ENCODE measurements at places on chromosomes 6 and 20. TPM values are rescaled to one million over a fixed set of nuclear protein-coding genes. Genes with fewer than 3 reads are reported as not detected.

Gene HLA-DRB5
- total RNA-seq = 0.26 TPM

Gene PKIB
- total RNA-seq = 0.78 TPM

Gene ZSWIM3
- total RNA-seq = 5.7 TPM

Gene NPBWR2
- not detected for total RNA-seq

Gene PTCRA
- not detected for total RNA-seq

Gene PPP1R14C
- total RNA-seq = not detected

Gene MRPL14
- total RNA-seq = 51.6 TPM

Gene GCM1
- 0.11 TPM for total RNA-seq

Gene GRM4
- total RNA-seq = 0.44 TPM

Gene LRRC73
- total RNA-seq = 0.37 TPM

Gene CST3
- total RNA-seq = 5.9 TPM

Gene TMEM217
- 1.4 TPM for total RNA-seq

Gene DNAH8
- total RNA-seq = 0.11 TPM

Gene BHLHE23
- not detected for total RNA-seq

Gene CST2
- not detected for total RNA-seq

Gene SDC4
- 7.1 TPM for total RNA-seq

Gene MTFR2
- total RNA-seq = 15.0 TPM

Gene C6orf52
- total RNA-seq = 3.0 TPM

DNA sequence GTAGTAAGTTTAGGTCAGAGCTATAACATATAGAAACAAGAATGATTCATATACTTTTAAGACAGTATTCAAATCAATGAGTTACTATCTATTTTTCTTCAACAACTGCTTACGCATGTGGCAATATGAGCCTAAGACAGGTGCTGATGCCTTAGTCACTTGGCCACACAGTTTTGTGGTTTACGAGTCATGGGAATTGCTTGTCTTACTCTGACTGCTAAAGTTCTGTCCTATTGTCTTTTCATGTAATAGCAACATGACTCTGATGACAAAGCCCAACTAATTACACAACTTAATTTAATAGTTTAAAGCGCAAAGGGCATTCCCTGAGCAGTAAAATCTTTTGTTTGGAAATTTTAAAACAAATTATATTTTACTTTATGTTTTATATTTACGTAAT is 159.3 kb upstream of the CENPW start:
- no peaks in the 10 kb centered on the region for H3K36me3 ChIP-seq
- no peaks in the 10 kb centered on the region for H3K4me1 ChIP-seq
- no peak for DNase-seq
- no peak overlapping the region for H3K27ac ChIP-seq
- H3K27me3 ChIP-seq = no peaks in the 10 kb centered on the region

GRCh38 chr20:53631909-53632662 is 38.4 kb upstream of the ZNF217 start:
- no peaks in the 10 kb centered on the region for H3K27me3 ChIP-seq
- peak overlapping the region; percentile 28 for H3K27ac ChIP-seq
- no peak overlapping the region for H3K4me3 ChIP-seq
- H3K4me1 ChIP-seq = peaks cover 32% of the 10 kb centered on the region
- H3K36me3 ChIP-seq = peaks cover 4% of the 10 kb centered on the region
- no peak for DNase-seq

- H3K4me1 ChIP-seq = peaks cover 16% of the 10 kb centered on the region
- H3K36me3 ChIP-seq = peaks cover 2% of the 10 kb centered on the region
- no peak overlapping the region for H3K27ac ChIP-seq
- DNase-seq = no peak
Observed at GRCh38 chr20:53399083-53399482, 194.6 kb downstream of the ZNF217 start.

- no peaks in the 10 kb centered on the region for H3K4me1 ChIP-seq
- DNase-seq = peak; percentile 24
- H3K27ac ChIP-seq = no peak overlapping the region
- H3K27me3 ChIP-seq = peaks cover 5% of the 10 kb centered on the region
- H3K36me3 ChIP-seq = no peaks in the 10 kb centered on the region
Observed at GRCh38 chr20:64133951-64134407, 26.6 kb upstream of the NPBWR2 start.

- H3K4me1 ChIP-seq = no peaks in the 10 kb centered on the region
- no peak overlapping the region for H3K4me3 ChIP-seq
- no peak overlapping the region for H3K27ac ChIP-seq
- H3K36me3 ChIP-seq = no peaks in the 10 kb centered on the region
Observed at GRCh38 chr6:17130786-17131185, 28.9 kb downstream of the STMND1 start.

- H3K4me3 ChIP-seq = no peak overlapping the region
- no peak overlapping the region for H3K27ac ChIP-seq
- H3K36me3 ChIP-seq = no peaks in the 10 kb centered on the region
- no peak for DNase-seq
- no peaks in the 10 kb centered on the region for H3K27me3 ChIP-seq
- peaks cover 2% of the 10 kb centered on the region for H3K4me1 ChIP-seq
Observed at GRCh38 chr6:35087361-35088280, 53.5 kb downstream of the TCP11 start.

- peaks cover 2% of the 10 kb centered on the region for H3K27me3 ChIP-seq
- H3K4me3 ChIP-seq = no peak overlapping the region
- DNase-seq = no peak
- H3K27ac ChIP-seq = no peak overlapping the region
- no peaks in the 10 kb centered on the region for H3K36me3 ChIP-seq
Observed at GRCh38 chr6:134546962-134547645, 229.2 kb upstream of the SGK1 start.

DNA sequence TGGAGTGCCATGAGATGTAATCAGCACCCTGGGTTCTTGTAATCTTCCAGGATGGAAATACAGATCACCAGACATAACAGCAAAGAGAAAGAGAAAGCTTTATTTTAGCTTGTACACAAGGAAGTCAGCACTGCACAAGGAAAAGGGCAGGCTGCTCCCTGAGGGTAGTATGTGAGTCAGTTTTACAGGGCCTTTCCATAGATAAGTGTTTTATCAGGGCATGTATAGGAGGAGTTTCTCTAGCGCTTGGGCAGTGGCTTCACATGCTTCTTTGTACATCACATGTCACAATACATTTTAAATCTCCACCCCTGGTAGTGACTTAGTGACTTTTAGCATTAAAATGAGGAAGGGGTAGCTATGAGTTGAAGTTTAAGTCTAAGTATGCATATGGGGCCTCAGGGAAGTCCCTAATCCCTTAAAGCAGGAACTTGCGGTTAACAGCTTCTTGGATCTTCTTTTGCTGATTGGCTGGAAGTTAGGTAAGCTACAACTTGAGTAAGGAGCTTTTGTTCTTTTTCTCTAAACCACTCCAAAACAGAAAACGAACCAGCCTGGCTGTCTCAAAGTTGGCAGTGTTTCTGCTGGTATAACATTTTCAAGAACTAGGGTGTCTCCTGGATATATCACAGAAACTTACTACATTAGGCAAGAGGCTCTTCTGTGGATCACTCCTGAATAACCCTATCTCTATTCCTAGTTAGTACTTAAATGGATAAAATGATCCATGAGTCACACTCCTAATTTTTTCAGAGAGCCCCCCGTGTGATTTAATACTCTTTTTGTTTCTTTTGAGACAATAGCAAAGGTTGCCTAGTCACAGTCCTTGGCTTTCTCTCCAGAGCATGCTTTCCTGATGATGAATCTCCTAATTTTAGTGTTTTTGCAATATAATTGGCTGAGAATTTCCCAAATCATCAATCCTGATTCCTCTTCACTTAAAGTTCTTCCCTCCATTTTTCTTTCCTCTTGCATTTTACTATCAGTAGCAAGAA is 60.2 kb downstream of the MRAP2 start:
- H3K27me3 ChIP-seq = peaks cover 3% of the 10 kb centered on the region
- H3K4me3 ChIP-seq = no peak overlapping the region
- no peak for DNase-seq

DNA sequence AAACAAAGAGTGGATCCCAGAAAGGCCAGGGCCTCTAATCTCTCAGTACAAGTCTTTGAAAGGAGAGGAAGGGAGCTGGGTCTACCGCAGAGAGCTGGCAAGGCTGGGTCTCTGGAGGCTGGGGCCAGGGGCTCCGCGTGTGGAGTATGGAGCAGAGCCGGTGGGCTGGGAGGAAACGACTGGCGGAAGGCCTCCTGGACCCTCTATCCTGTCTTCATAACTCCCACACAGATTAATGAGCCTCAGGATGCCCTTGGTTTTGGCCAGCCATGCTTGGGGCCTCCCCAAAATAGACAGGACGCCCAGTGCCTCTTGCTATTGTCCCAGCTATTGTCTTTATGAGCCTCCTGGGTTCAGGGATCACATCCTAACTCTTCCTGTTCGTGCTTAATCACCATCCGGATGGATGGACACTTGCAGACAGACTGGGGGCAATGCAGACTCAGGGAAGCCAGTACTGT is 306.4 kb downstream of the DHX35 start:
- no peak overlapping the region for H3K4me3 ChIP-seq
- no peak for DNase-seq
- no peaks in the 10 kb centered on the region for H3K4me1 ChIP-seq
- peaks cover under 1% of the 10 kb centered on the region for H3K27me3 ChIP-seq
- no peak overlapping the region for H3K27ac ChIP-seq
- H3K36me3 ChIP-seq = no peaks in the 10 kb centered on the region

GRCh38 chr6:106976270-106976669 is 1.7 kb upstream of the CD24 start:
- no peak overlapping the region for H3K4me3 ChIP-seq
- H3K36me3 ChIP-seq = no peaks in the 10 kb centered on the region
- peaks cover 69% of the 10 kb centered on the region for H3K27me3 ChIP-seq
- H3K27ac ChIP-seq = no peak overlapping the region
- no peak for DNase-seq

- no peak overlapping the region for H3K4me3 ChIP-seq
- H3K4me1 ChIP-seq = no peaks in the 10 kb centered on the region
- no peaks in the 10 kb centered on the region for H3K36me3 ChIP-seq
- DNase-seq = no peak
Observed at GRCh38 chr6:95017922-95018321, 559.4 kb upstream of the MANEA start.

DNA sequence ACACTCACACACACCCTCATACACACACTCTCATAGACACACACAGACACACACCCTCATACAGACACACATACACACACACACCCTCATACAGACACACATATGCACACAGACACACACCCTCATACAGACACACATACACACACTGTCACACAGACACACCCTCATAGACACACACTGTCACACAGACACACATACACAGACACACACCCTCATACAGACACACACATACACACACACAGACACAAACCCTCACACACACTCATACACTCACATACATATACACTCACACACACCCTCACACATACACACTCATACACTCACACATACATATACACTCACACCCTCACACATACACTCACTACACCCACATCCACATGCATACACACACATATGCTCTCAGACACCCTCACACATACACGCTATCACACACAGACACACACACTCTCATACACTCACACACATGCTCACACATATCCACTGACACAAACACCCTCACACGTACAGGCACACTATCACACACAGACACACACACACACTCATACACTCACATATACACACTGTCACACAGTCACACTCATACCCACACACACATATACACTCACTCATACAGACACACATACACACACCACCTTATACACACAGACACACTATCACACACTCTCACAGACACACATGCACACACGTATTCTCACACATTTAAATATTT is 9.1 kb downstream of the ADIG start:
- H3K27me3 ChIP-seq = peaks cover 4% of the 10 kb centered on the region
- no peaks in the 10 kb centered on the region for H3K4me1 ChIP-seq
- DNase-seq = no peak
- no peak overlapping the region for H3K27ac ChIP-seq
- no peaks in the 10 kb centered on the region for H3K36me3 ChIP-seq
- H3K4me3 ChIP-seq = no peak overlapping the region

GRCh38 chr6:87473419-87473903 is 687 bp downstream of the SLC35A1 start:
- H3K4me1 ChIP-seq = peaks cover 10% of the 10 kb centered on the region
- peaks cover 3% of the 10 kb centered on the region for H3K27me3 ChIP-seq
- peak overlapping the region; percentile 98 for H3K4me3 ChIP-seq

- no peak overlapping the region for H3K27ac ChIP-seq
- no peaks in the 10 kb centered on the region for H3K4me1 ChIP-seq
- H3K27me3 ChIP-seq = peaks cover 8% of the 10 kb centered on the region
- no peaks in the 10 kb centered on the region for H3K36me3 ChIP-seq
- no peak for DNase-seq
- no peak overlapping the region for H3K4me3 ChIP-seq
Observed at GRCh38 chr6:134657751-134658527, 292.0 kb downstream of the ALDH8A1 start.

GRCh38 chr6:151616091-151616513 is 122.3 kb downstream of the CCDC170 start:
- no peaks in the 10 kb centered on the region for H3K36me3 ChIP-seq
- peaks cover 6% of the 10 kb centered on the region for H3K27me3 ChIP-seq
- no peak overlapping the region for H3K4me3 ChIP-seq
- DNase-seq = no peak

DNA sequence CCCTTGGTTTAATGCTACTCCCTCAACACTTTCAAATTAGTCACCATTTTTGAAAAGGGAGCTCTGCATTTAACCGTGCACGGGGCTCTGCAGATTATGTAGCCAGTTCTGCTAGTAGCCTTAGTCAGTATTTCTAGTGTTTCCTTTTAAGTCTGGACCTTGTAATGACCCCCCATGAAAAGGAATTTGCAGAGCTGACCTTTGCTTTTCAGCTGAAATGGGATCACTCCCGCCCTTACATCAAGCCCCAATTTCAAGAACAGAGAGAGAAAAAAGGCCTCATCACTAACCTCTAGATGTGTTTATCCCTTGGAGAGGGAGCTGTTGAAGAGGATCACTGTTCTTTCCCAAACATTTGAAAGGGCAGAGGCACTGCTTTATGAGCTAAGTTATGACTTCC is 490.7 kb upstream of the BTBD3 start:
- no peak for DNase-seq
- no peak overlapping the region for H3K27ac ChIP-seq
- no peaks in the 10 kb centered on the region for H3K27me3 ChIP-seq
- H3K36me3 ChIP-seq = no peaks in the 10 kb centered on the region

- H3K4me3 ChIP-seq = no peak overlapping the region
- no peaks in the 10 kb centered on the region for H3K36me3 ChIP-seq
- no peaks in the 10 kb centered on the region for H3K4me1 ChIP-seq
- peaks cover 7% of the 10 kb centered on the region for H3K27me3 ChIP-seq
- no peak overlapping the region for H3K27ac ChIP-seq
Observed at GRCh38 chr20:63156221-63156671, 59.7 kb downstream of the YTHDF1 start.

GRCh38 chr6:78578430-78578829 is 288.9 kb upstream of the IRAK1BP1 start:
- H3K36me3 ChIP-seq = no peaks in the 10 kb centered on the region
- no peak overlapping the region for H3K27ac ChIP-seq
- H3K27me3 ChIP-seq = no peaks in the 10 kb centered on the region
- H3K4me1 ChIP-seq = no peaks in the 10 kb centered on the region
